ENCODE measurements at places on chromosomes 1 and 21.

- DNase-seq, result no peak
Observed at GRCh38 chr21:41235201-41235600, 67.2 kb downstream of the BACE2 start.

GRCh38 chr1:208036918-208037766 is 126.2 kb upstream of the CD34 start:
- no peak for DNase-seq

DNA sequence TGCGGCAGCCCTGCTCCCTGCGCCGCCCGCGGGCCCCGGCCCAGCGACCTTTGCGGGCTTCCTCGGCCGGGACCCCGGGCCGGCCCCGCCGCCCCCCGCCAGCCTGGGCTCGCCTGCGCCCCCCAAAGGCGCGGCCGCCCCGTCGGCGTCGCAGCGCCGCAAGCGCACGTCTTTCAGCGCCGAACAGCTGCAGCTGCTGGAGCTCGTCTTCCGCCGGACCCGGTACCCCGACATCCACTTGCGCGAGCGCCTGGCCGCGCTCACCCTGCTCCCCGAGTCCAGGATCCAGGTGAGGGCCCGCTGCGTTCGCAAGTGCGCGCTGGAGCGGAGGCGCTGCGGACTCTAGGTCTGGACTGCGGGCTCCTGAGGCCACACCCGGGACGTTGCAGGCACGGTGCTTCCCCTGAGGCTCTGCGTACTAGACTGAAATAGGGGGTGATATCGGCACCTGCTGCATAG is 351 bp downstream of the MIXL1 start:
- no peak for DNase-seq

DNA sequence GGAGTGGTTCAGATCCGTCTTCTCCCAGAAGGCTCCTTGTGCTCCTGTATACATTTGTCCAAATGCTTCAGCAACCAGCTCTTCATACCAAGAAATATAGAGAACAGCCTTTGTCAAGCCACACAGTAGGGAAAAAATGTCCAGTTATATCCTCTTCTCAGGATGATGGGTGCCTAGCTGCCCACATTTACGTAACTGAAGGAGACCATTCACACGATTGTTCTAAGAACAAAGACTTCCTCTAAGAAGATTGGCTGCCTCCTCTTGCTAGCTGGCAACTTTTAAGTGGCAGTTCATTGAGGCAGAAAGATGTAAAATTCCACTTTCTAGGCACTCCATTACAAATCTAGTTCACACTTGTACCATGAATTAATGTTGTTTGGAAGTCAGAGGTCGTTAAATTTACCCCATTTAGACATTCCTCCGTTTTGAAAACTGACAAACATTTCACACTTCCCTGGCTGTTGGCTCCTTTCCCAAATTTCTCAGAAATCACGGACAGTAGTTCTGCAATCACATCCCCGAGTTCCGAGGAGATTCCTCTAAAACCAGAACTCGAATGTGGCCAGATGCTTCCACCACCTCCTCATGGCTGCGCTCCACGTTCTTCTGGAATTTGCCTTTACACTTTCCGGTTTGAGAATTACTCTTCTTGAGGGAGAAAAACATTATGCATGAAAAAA is 45.6 kb upstream of the CSF1 start:
- DNase-seq, result no peak

GRCh38 chr1:183694755-183695154 is 41.6 kb upstream of the APOBEC4 start:
- DNase-seq, result no peak
